Smooth muscle cell of trachea (primary cell): ENCODE measurements at places on chromosomes 3 and 15. TPM values are rescaled to one million over a fixed set of nuclear protein-coding genes. Genes with fewer than 3 reads are reported as not detected.

The SLCO3A1 gene
- 4.1 and 8.8 TPM in 2 replicates for total RNA-seq

The HRG gene
- not detected in 2 replicates for total RNA-seq

The PIERCE2 gene
- 1.2 TPM in 2 replicates for total RNA-seq

The CFAP91 gene
- total RNA-seq = 0.33 and 0.44 TPM in 2 replicates

The SCN11A gene
- under 0.01 and 0.17 TPM in 2 replicates for total RNA-seq
